Upper lobe of right lung (tissue), 1 donor: ENCODE measurements at places on chromosomes 7 and 10.

- no peaks in the 10 kb centered on the region for H3K4me1 ChIP-seq
- no peaks in the 10 kb centered on the region for H3K27me3 ChIP-seq
- peaks cover 40% of the 10 kb centered on the region for H3K36me3 ChIP-seq
- no peak overlapping the region for H3K4me3 ChIP-seq
- DNase-seq, result no peak
Measured at GRCh38 chr7:47346377-47346914, 235.5 kb downstream of the TNS3 start.

- no peak overlapping the region for H3K4me3 ChIP-seq
- no peaks in the 10 kb centered on the region for H3K36me3 ChIP-seq
- no peaks in the 10 kb centered on the region for H3K4me1 ChIP-seq
- no peak for DNase-seq
Measured at GRCh38 chr7:135936497-135937217, 40.5 kb downstream of the MTPN start.

GRCh38 chr7:39554583-39555165 lies 11.5 kb upstream of the YAE1 start:
- H3K27me3 ChIP-seq, result no peaks in the 10 kb centered on the region
- no peak for DNase-seq
- no peak overlapping the region for H3K27ac ChIP-seq
- no peak overlapping the region for H3K4me3 ChIP-seq
- no peaks in the 10 kb centered on the region for H3K4me1 ChIP-seq
- no peaks in the 10 kb centered on the region for H3K36me3 ChIP-seq

DNA sequence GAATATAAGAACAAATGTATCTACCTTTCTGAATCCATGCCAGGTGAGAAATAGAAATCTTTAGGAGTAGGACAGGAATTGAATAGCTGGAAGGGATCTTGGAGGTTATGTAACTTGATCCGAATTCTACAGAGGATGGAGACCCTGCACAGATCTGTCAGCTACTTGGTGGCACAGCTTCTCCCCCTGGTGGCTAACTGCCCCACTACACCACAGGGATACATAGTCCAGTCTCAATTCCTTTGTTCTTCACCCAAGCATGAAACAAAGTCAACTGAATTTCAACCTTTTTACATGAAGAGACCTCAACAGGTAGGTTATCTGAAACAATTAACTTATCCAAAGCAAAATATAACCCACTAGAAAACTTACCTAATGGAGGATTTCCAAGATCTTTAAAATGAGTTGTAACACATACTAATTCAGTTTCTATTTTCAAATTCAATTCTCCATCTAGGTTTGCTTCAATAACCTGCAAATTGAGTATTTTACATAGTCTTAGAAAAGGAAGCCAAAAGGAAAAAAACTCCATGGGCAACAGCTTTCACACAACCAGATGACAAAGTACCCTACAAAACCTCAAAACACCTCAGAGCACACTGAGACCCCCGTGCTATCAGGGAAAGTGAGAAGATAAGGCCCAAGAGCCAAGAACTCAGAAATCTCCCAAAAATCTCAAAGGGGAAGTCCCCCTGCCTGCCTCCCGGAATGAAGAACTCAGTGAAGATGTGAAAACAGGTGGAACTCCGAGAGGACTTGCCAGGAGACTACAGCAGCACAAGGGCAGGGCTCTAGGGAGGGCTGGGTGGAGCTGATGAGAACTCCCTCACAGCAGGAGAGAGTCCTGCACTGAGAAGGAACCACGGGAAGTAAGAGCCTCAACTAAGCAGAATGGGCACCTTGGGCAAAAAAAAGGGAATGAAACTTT lies 10.3 kb downstream of the HUS1 start:
- H3K4me1 ChIP-seq, result peaks cover 7% of the 10 kb centered on the region
- no peak overlapping the region for H3K4me3 ChIP-seq
- DNase-seq, result no peak
- H3K27me3 ChIP-seq, result no peaks in the 10 kb centered on the region
- peak overlapping the region; percentile 38 for H3K27ac ChIP-seq

DNA sequence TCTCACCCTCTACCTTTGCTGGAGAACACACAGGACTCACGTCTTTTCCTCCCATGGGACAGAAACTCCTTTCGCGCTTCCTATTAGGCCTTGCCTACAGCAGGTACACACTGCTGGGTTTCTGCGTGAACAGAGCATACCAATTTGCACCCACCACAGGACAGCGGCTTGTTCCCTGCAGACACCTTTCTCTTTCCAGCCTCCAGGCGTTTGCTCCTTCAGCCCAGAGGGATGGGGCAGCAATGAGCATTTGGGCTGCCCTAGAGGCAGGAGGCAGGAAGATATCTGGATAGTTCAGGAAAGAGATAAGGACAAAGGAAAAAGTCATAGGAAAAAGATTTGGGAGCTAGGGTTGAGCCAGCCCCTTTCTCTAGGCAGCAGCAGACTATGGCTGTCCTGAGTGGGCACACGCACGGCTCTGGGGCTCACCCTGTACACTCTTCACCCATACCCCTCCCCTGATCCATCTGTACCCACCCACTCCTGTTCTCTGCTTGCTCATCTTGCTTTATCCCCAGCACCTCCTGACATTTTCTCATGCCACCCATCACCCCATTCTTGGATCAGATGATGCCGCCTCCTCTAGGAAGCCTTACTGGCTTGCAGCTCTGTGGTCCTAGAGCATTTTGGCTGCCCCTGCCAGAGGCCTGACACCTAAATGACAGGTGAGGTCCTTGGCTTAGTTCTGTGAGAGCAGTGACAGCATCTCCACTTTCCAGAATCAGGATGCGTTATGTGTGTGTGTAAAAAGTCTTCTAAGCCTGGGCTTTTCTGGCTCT lies 40.7 kb upstream of the SPDYE3 start:
- no peaks in the 10 kb centered on the region for H3K27me3 ChIP-seq
- H3K4me3 ChIP-seq, result no peak overlapping the region
- no peak for DNase-seq
- H3K27ac ChIP-seq, result no peak overlapping the region
- no peaks in the 10 kb centered on the region for H3K4me1 ChIP-seq
- no peaks in the 10 kb centered on the region for H3K36me3 ChIP-seq

DNA sequence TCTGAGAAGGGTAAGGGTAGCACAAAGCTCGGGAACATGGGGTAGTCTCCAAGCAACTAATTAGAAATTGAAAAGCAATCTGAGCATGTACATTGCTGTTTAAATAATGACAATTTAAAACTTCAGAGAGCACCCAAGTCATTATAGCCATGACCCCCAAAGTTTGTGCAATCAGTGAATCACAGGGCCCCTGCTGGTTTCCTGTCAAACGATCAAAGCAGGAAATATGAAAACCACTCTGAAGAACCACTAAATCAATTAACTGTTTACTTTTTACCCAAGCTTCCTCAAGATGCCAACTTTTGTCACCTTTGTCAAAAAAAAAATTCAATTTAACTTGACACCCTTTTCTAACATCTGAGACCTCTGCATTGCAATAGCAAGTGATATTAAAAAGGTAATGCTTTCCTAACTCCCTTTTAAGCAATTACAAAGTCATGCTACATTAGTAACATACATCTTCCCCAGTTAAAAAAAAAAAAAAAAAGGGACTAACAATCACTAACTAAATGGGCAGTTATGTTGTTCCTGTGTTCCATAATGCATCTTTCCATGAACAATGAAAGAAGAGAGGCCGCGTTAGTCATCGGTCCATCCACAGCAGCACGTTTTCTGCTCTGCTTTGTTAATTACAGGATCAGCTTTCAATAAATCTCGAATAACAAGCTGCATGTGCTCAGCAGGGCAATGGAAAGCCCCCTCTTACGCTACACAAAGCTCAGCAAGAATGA lies 80.6 kb downstream of the ETV1 start:
- H3K4me3 ChIP-seq, result no peak overlapping the region
- H3K27me3 ChIP-seq, result no peaks in the 10 kb centered on the region
- peaks cover 13% of the 10 kb centered on the region for H3K36me3 ChIP-seq
- no peak overlapping the region for H3K27ac ChIP-seq

- no peaks in the 10 kb centered on the region for H3K4me1 ChIP-seq
- no peaks in the 10 kb centered on the region for H3K36me3 ChIP-seq
- H3K27ac ChIP-seq, result no peak overlapping the region
- no peak overlapping the region for H3K4me3 ChIP-seq
- no peak for DNase-seq
Measured at GRCh38 chr10:78069151-78069550, 35.5 kb downstream of the RPS24 start.

- no peaks in the 10 kb centered on the region for H3K27me3 ChIP-seq
- no peak for DNase-seq
- peak overlapping the region; percentile 70 for H3K27ac ChIP-seq
- no peak overlapping the region for H3K4me3 ChIP-seq
Measured at GRCh38 chr10:15738270-15738925, 18.7 kb upstream of the ITGA8 start.

DNA sequence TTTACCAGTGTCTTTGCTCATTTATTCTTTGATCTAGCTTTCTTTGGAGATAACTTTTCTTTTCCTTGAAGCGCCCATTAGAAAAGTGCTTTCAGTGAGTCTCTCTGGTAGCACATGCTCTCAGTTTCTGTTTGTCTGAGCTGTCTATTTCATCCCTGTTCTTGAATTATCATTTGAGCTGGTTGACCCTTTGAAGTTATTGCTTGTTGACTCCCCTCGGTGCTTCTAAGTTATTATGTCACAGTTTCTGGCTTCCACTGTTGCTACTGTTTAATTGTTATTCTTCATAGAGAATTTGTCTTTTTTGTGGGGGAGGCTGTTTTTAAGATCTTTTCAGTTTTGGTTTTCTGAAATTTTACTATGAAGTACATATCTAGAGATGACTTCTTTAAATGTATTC lies 11.4 kb upstream of the PRF1 start:
- no peak overlapping the region for H3K4me3 ChIP-seq
- no peaks in the 10 kb centered on the region for H3K4me1 ChIP-seq

DNA sequence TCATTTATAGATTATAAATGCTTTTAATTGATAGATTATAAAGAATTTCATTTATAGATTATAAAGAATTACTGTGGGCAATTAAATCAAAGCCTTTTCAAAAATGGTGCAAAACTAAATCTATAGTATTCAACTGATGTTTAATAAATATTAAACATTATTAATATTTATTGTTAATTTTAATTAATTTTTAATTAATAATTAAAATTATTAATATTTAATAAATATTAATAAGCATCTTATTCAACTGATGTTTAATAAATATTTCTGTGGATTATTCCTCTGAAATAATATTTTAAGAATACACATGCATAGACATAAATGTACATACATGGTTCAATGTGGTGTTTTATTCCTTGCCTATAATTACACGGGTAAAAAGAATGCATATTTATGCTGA lies 346.8 kb downstream of the PCDH15 start:
- DNase-seq, result no peak
- H3K27ac ChIP-seq, result no peak overlapping the region
- H3K4me3 ChIP-seq, result no peak overlapping the region
- no peaks in the 10 kb centered on the region for H3K36me3 ChIP-seq
- no peaks in the 10 kb centered on the region for H3K4me1 ChIP-seq

DNA sequence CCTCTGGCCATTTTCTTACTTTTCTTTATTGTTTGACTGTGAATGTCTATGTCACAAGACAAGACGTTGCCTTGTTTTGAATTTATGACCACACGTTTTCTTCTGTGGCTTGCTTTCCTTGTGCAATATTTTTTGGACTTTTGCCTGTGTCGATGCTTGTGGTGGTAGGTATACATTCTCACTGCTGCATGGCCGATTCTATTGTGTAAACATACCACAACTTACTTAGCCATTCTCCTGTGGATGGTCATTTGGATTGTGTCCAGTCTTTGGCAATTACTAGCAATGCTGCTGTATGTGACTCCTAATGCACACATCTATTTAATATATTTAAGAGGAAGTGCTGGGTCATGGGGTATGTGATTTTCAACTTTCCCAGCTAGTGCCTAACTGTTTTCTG lies 18.0 kb upstream of the DLG5 start:
- no peaks in the 10 kb centered on the region for H3K36me3 ChIP-seq
- no peaks in the 10 kb centered on the region for H3K4me1 ChIP-seq
- no peak for DNase-seq
- H3K27me3 ChIP-seq, result no peaks in the 10 kb centered on the region

GRCh38 chr7:94431619-94432280 lies 37.1 kb downstream of the COL1A2 start:
- DNase-seq, result no peak
- H3K4me1 ChIP-seq, result no peaks in the 10 kb centered on the region
- no peak overlapping the region for H3K4me3 ChIP-seq
- H3K36me3 ChIP-seq, result peaks cover 3% of the 10 kb centered on the region
- H3K27ac ChIP-seq, result no peak overlapping the region
- H3K27me3 ChIP-seq, result no peaks in the 10 kb centered on the region

DNA sequence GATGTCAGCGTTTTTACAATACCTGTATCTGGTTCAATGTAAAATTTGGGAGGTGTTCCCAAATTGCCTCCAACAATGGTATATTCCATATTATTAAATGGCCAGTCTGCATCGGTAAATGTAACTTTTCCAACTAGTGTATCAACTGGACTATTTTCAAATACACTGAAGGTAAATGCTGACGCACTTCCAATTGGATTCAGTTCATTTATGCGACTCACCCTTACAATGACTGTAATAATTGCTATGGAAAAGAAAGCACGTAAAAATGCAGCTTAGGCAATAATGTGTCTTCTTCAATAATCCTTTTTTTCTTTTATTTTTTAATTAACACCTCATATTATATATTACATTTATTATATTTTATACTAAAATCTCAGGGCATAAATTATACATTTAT lies 209.1 kb downstream of the HGF start:
- no peak overlapping the region for H3K4me3 ChIP-seq
- no peak overlapping the region for H3K27ac ChIP-seq
- no peak for DNase-seq
- H3K4me1 ChIP-seq, result no peaks in the 10 kb centered on the region
- H3K27me3 ChIP-seq, result no peaks in the 10 kb centered on the region
- H3K36me3 ChIP-seq, result no peaks in the 10 kb centered on the region

DNA sequence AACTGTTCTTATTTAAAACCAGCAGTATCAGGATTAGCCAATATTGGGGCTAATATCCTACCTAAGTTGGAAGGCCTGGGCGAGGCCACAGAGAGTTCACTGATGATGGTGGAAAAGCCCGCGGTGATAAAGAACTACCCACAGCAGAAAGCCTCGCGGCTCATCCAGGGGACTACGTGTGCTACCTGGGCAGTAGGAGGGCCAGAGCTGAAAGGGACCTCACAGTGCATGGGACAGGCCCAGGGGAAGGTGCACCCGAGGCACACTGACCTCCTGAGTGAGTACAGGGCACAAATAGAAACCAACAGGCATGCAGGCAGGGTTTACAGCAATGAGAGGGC lies 1.4 kb downstream of the WDR86 start:
- H3K36me3 ChIP-seq, result no peaks in the 10 kb centered on the region
- H3K27me3 ChIP-seq, result peaks cover 26% of the 10 kb centered on the region
- H3K4me3 ChIP-seq, result peak overlapping the region; percentile 45
- peaks cover 18% of the 10 kb centered on the region for H3K4me1 ChIP-seq
- DNase-seq, result peak; percentile 61

- H3K4me1 ChIP-seq, result no peaks in the 10 kb centered on the region
- H3K27me3 ChIP-seq, result no peaks in the 10 kb centered on the region
- DNase-seq, result no peak
- no peak overlapping the region for H3K27ac ChIP-seq
- no peak overlapping the region for H3K4me3 ChIP-seq
Measured at GRCh38 chr7:3461923-3462322, 160.9 kb downstream of the SDK1 start.
